ENCODE measurements at places on chromosomes 1 and 21.

GRCh38 chr1:6007318-6008083, 15.3 kb upstream of the NPHP4 start:
- DNase-seq: peak; percentile 13

- DNase-seq: no peak
Measured at GRCh38 chr21:42622284-42622683, 31.1 kb upstream of the PDE9A start.

GRCh38 chr1:84573481-84573966, 716 bp downstream of the CTBS start:
- DNase-seq: no peak

DNA sequence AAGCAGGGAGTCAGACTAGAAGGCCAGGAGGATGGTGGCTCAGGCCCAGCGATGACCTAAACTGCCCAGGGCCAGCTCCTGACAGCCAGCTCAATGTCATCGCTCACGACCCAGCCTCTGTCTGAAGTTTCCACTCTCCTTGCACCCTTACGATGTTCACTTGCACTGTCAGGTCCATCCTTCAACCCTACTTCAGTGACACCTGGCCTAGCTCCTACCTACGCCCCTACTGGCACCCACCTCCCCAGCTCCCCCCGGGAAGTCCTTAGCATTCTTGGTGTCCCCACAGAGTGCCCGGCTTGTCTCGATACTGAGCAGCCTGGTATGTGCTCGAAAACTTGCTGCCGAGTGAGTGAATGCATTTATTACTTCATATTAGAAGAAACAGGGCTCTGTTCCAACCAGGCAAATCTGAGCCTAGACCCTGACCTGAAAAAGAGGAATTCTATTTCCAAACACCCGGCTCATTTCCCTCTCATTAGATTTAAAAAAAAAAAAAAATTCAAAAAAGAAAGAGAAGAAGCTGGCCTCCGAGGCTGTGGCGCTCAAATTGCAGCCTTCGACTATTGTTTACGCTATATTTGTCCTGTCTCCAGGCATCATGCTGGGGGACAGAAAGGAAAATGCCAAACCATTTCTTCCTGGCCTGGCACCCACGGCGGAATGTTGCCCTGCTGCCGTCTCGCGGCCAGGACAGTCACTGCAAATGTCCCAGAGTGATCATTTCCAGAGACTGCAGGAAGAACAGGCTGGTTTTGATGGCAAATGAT, 29.8 kb upstream of the LRRC38 start:
- DNase-seq: peak; percentile 43

- DNase-seq: no peak
Measured at GRCh38 chr1:8144323-8144722, 118.2 kb upstream of the ERRFI1 start.

DNA sequence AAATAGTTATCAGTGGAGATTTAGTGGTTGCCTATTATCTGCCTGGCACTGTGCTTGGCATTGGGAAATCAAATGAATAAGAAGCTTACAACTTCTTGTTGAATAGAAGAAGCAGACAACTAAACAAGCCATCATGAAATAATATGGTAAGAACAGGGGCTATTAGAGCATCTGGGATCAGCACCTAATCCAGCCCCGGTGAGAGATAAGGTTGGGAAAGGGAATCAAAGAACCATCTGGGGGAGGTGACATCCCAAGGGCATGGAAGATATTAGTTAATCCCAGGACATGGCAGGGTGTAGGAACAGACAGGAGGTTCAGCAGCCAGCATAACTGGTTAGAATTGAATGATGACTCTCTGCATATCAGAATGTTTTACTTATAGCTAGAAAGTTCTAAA, 36.3 kb upstream of the SUCO start:
- DNase-seq: no peak

- DNase-seq: no peak
Measured at GRCh38 chr1:205150651-205151428, 29.1 kb upstream of the RBBP5 start.

GRCh38 chr1:9861360-9861759, 37.6 kb upstream of the CLSTN1 start:
- DNase-seq: no peak

DNA sequence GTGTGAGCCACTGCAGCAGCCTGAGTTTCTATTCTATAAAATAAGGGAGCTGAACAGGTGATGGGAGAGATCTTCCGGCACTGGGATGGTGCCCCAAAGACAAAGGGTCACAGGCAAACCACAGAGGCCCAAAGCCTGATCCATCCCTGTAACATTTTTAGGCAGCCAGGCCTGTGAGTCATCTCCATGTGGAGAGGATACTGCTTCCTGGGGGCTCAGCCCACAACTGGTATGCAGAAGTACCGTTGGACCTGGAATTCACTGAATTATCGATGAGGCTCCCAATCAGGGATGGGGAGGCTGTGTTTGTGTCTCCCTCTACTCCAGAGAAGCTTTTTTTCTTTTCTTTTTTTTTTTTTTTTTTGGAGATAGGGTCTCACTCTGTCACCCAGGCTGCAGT, 48.8 kb upstream of the WASF2 start:
- DNase-seq: peak; percentile 82

GRCh38 chr1:53163291-53163768, 20.9 kb upstream of the SLC1A7 start:
- peak; percentile 34 for DNase-seq

DNA sequence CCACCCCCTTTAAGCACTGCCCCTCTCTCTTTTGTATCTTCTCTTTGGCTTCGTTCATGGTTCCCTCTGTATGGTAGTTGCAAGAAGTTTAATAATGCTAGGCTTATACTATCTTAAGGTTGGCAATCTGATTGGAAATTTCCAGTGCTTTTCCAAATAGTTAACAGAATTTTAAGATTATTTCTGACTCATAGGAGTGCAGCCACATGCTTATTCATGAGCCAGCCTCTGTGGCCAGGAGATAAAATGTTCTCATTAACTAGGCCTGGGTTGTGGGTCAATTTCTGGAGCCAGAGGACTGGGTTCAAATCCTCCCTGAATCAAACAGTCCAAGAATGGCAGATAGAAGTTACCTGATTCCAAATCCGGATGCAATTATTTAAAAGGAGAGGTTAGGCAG, 103.1 kb downstream of the ATP6V1G3 start:
- peak; percentile 31 for DNase-seq

GRCh38 chr1:69589799-69590198, 22.1 kb downstream of the LRRC7 start:
- no peak for DNase-seq

- peak; percentile 13 for DNase-seq
Measured at GRCh38 chr1:244207935-244208244, 156.8 kb downstream of the ZBTB18 start.

- DNase-seq: peak; percentile 34
Measured at GRCh38 chr21:31220575-31220974, 123.5 kb downstream of the TIAM1 start.

DNA sequence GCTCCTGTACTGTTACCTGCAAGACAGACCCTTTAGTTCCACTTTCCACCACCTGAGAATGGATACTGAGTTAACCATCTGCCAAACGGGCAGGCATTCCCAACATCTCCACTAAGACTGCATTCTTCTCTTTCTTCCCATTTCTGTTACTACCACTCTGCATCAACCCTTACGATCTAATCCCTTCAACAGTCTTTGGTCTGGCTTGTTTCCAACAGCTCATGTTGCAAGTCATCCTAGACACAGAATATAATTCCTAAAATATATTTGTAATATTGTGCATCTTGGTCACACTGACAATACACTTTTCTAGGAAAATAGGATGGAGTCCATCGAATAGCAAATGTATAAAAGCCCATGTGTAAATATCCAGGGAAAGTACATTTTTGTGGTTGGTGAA, 166.7 kb downstream of the SIPA1L2 start:
- peak; percentile 44 for DNase-seq

GRCh38 chr1:19083081-19083480, 126.6 kb upstream of the IFFO2 start:
- DNase-seq: no peak

DNA sequence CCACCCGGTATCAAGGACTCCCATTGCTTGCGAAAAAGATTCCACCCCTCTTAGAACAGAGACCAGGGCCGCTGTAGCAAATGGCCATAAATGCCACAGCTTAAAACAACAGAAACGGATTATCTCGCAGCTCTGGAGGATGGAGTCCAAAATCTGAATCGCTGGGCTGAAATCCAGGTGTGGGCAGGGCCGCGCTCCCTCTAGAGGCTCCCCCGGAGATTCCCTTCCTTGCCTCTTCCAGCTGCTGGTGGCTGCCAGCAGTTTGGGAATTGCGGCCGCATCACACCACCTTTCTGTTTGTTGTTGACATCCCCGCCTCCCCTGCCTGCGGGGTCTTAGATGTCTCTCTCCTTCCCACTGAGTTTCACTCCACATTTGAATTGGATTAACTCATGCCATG, 15.6 kb downstream of the PDE9A start:
- no peak for DNase-seq

DNA sequence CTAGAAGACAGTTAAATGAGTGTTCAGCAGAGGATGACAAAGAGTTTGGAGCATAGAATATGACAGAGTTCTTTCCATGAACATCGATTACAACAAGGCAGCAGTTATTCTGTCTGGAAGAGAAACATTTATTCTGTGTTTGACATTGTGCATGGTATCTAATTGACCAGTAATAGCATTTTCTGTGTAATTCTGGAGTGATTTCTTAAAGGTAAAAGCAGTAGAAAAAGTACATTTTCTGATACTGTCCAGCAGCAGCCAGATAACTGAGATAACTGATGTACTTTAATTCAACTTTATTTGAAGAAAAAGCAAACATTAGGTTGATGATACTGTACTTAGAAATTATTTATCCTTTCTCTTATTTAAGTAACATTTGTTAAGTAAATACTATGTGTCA, 497.1 kb downstream of the AGBL4 start:
- DNase-seq: no peak

DNA sequence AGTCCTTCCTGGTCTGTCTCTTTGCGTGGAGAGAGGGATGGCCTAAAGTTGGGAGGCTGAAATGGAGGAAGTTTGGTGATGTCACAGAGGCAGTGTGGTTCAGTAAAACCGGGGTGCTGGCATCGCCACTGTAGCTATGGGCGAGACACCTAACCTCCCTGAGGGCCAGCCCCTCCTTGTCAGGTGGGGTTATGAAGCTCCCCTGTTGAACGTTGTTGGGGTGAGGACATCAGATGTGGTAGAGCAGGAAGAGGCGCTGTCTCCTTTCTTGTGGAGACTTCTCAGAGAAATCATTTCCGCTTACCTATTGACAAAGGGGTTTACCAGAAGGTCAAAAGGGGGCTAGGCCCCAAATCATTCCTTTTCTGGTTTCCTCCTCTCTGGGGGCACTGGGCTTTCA, 294.7 kb downstream of the SIPA1L2 start:
- DNase-seq: no peak
